ENCODE measurements at places on chromosomes 1 and 21. TPM values are rescaled to one million over a fixed set of nuclear protein-coding genes. Genes with fewer than 3 reads are reported as not detected.

UBL4B gene
- not detected for total RNA-seq

RAD54L gene
- total RNA-seq = 32.8 TPM

ADGRL4 gene
- not detected for total RNA-seq

CDKN2C gene
- total RNA-seq = 1.4 TPM

TMPRSS3 gene
- total RNA-seq = 2.1 TPM

MIB2 gene
- 37.4 TPM for total RNA-seq

FRRS1 gene
- total RNA-seq = 0.82 TPM

AMY2A gene
- total RNA-seq = 0.68 TPM

TNN gene
- total RNA-seq = not detected

CYP4X1 gene
- total RNA-seq = not detected

PTGS2 gene
- total RNA-seq = 2.0 TPM

DNA sequence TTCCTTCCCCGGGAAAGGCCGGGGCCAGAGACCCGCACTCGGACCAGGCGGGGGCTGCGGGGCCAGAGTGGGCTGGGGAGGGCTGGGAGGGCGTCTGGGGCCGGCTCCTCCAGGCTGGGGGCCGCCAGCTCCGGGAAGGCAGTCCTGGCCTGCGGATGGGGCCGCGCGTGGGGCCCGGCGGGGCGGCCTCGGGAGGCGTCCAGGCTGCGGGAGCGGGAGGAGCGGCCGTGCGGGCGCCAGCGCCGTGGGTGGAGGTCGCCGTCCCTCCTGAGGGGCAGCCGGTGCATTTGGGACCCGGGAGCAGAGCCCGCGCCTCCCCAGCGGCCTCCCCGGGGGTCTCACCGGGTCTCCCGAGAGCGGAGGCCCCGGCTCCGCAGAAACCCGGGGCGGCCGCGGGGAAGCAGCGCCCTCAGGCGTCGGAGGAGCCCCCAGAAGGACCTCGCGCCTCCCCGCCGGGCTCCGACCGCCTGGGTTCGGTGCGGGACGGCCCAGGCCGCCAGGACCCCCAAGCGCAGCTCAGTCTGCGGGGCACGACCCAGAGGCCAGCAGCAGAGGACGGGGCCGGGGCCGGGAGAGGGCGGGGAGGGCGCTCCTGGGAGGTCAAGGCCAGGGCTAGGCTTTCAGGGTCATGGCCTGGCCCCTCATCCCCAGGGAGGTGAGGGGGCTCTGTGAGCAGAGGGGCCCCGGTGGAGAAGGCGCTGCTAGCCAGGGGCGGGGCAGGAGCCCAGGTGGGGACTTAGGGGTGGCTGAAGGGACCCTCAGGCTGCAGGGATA lies 7.2 kb upstream of the SLX9 start:
- DNase-seq = peak; percentile 68

DNA sequence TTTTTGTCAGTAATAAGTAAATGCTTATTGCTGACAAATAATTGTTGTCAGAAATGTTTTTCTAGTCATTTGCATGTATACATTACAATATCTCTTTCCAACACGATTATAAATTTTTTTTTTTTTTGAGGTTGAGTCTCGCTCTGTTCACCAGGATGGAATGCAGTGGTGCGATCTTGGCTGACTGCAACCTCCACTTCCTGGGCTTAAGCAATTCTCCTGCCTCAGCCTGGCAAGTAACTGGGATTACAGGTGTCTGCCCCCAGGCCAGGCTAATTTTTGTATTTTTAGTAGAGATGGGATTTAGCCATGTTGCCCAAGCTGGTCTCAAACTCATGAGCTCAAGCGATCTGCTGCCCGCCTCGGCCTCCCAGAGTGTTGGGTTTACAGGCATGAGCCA lies 72.0 kb upstream of the ATF3 start:
- no peak for DNase-seq

- DNase-seq = no peak
Measured at GRCh38 chr21:17709266-17709611, 96.5 kb upstream of the BTG3 start.

- DNase-seq = no peak
Measured at GRCh38 chr1:58899587-58900271, 115.9 kb upstream of the JUN start.

GRCh38 chr1:70314706-70315304 lies 39.7 kb downstream of the ANKRD13C start:
- DNase-seq = no peak

- no peak for DNase-seq
Measured at GRCh38 chr21:46023555-46023954, 42.0 kb downstream of the COL6A1 start.

DNA sequence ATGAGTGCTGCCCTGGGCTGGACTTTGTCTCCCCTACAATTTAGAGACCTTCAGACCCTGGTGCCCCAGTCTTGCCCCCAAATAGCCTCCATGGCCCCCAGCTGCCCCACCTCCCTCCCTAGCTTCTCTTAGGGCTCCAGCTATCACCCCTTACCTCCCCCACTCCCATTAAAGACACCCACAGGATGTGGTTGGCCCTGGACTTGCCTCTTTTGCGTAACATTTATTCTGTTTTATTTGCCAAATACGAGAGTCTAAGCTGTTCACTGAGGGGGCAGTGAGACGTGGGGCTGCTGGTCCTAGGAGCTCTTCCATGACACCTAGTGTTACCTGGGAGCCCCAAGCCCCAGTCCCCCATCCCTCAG lies 4.5 kb downstream of the ZC3H12A start:
- no peak for DNase-seq

GRCh38 chr1:89298461-89298860 lies 25.8 kb upstream of the GBP5 start:
- DNase-seq = no peak

DNA sequence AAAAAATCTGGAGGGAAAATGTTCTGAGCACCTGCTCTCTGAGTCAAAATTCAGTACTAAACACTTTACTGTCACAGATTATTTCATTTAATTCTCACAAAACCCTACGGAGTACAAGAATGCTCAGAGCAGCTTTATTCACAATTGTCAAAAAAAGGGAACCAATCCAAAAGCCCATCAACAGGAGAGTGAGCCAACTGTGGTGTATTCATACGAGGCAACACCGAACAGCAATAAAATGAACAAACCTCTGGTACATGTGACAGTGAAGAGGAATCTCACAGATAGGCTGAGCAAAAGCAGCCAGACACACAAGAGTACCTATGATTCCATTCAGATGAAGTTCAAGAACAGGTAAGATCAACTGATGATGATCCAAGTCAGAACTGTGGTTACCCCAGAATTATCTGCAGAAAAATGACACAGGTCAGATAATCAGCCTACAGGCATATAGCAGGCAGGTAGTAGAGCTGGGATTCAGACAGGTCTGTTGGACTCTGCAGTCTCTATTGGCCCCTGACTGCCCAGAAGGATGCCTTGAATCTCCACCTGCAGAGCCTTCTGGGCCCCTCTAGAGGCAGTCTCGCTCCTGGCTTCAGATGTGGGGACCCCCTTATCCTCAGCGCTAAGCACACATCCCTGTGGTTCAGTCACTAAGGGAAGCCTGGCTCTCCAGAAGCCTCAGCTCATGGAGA lies 19.2 kb downstream of the SLC9A1 start:
- no peak for DNase-seq

DNA sequence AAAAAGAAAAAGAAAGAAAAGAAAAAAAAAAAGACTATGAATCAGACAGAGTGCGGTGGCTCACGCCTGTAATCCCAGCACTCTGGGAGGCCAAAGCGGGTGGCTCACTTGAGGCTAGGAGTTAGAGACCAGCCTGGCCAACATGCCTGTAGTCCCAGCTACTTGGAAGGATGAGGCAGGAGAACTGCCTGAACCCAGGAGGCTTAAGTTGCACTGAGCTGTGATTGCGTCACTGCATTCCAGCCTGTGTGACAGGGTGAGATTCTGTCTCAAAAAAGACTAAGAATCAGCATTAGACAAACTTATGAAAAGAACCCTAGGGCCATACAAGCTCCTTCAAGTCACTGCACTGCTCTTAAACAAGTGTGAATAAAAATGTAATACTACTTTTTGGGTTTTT lies 16.9 kb downstream of the PSMB4 start:
- no peak for DNase-seq

DNA sequence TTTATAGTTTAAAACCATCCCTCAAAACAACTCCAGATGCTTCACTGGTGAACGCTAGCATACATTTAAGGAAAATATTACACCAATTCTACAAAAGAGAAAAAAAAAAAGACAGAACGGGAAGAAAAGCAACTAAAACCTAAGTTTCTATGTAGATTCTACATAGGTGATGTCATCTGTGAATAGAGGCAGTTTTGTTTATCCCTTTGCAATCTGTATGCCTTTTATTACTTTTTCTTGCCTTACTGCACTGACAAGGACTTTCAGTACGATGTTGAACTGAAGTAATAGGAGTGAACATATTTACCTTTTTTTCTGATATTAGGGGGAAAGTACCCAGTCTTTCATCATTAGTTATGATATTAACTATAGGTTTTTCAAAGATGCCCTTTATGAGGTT lies 101.7 kb upstream of the HAO2 start:
- no peak for DNase-seq

All from activated T-cell treated with anti-CD3 and anti-CD28 coated beads, Interleukin-2, amount 50 U/mL, for 4 hours (primary cell).